Stimulated activated CD4-positive, alpha-beta T cell treated with anti-CD3 and anti-CD28 coated beads, Interleukin-4, amount 100 ng/mL, for 1 hour (primary cell): ENCODE measurements at places on chromosomes 2 and 18.

DNA sequence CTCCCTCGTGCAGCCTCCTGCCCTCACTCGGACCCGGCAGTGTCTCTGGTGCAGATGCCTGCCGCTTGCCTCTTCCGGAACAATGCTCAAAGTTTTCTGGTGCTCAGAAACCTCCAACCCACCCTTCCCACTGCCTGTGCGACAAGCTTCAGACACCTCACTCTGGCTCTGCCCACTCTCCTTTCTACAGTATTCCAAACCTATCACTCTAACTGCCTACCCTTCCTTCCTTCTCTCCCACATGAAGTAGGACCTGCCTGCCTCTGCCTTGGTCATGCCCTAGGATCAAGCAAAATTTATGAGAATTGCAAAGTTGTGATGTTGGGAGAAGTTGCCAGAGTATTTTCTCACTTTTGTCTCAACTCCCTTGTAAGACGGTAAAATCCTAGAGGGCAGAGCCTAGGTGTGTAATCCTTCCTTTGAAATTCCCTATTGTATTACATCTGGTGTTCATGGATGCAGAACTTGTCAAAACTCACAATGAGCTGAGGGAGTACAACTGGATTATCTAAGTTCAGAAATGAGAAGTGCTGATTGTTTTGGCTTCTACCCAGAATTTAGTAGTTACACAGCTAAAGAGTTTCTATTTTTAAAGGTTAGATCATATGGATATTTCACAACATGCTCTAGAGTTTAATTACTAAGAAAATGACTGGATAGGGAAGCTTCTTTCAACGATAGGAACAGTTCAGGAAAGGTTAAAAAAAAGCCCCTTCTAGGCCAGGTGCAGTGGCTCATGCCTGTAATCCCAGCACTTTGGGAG, 7.2 kb downstream of the NPC1 start:
- DNase-seq = no peak

- DNase-seq = no peak
These were observed 159.3 kb downstream of the CYRIA start for GRCh38 chr2:16506366-16506765.

DNA sequence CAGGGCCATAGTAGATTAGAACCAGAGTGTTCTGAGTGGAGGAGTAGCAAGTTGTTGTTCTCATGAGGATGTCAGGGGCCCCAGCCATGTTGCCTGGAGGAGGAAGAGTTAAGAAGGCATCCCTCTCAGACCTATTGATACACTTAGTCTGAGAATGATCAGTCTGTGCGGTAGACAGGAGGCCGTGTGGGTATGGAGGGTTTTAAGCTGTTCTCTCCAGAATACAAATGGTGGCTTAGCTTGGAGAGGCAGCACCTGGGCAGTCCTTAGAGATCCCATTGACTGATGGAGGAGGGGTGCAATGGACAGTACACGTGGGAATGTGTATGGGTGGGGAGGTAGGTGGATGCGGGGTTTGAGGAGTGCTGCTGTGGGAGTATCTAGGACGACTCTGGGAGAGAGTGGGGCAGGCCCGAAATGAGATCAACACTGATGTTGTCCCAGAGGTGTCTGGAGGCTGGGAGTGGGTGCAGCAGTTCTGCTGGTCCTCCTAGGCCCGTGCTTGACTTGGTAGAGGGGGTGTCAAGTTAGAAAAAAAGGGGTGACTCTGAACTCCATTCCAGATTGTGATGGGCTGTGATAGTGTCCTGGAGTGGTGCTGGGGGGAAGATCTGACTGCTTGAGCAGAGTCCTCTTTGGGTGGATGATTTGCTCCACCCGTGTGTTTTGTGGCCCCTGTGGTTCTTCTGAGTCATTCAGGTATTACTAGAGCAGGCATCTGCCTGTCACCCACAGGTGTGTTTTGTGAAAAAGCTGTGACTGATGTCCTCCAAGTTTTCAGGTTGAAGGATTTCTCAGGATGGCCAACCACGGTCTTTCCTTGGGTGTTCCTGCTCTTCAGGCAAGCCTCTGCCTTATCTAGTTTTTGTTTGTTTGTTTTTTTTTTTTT, 44.7 kb downstream of the C2orf42 start:
- DNase-seq = no peak

DNA sequence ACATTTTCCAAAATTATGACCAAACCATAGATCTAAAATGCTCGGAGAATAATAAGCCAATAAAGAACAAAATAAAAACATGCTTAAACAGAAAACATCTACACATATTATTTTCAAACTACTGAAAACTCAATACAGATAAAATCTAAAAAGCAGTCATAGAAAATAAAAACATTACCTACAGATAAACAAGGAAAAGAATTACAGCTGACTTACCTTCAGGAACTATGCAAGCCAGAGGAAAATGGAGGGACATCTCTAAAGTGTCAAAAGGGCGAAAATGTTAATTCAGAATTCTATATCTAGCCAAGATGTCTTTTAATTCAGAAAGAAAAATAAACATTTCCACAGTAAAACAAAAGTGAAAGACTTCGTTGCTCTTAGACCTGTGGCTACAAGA, 112.9 kb upstream of the GYPC start:
- no peak for DNase-seq

GRCh38 chr2:151098841-151099240, 162.8 kb downstream of the RBM43 start:
- no peak for DNase-seq

- DNase-seq = no peak
These were observed 55.2 kb upstream of the TRIB2 start for GRCh38 chr2:12661489-12661888.

DNA sequence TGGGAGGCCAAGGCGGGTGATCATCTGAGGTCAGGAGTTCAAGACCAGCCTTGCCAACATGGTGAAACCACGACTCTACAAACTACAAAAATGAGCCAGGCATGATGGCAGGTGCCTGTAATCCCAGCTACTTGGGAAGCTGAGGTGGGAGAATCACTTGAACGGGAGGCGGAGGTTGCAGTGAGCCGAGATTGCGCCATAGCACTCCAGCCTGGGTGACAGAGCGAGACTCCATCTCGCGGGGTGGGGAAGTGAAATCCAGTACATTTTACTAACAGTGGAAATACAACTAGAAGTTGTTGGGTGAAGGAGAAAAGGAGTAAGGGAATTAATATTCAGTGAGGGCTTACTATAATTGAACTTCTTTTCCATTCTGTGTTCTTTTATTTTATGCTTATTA, 13.2 kb upstream of the ENOSF1 start:
- no peak for DNase-seq

DNA sequence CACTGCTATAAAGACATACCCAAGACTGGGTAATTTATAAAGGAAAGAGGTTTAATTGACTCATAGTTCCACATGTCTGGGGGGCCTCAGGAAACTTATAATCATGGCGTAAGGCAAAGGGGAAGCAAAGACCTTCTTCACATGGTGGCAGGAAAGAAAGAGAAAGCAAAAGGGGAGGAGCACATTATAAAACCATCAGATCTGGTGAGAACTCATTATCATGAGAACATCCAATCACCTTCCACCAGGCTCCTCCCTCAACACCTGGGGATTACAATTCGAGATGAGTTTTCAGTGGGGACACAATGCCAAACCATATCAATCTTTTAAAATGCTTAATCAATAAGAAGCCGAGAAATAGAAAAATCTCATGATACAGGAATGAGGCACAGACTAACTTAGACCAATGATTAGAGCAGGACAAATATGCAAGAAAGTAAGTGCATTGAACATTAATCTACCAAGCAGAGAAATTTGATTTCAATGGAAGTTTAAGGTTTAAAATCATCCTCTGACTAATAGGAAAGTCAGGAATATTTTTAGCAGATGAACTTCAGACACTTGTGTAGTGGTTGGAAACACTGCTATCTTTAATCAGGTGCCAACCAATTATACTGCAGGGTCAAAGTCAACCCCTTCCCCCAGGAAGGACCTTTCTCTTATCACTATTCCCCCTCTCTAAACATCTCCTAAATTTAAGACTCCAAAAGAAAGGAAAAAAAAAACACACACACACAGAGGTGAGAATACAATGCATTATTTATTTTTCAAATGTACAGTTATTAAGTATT, 259.2 kb downstream of the IRS1 start:
- DNase-seq = no peak

- no peak for DNase-seq
These were observed 121.5 kb upstream of the PXDN start for GRCh38 chr2:1865716-1866234.

DNA sequence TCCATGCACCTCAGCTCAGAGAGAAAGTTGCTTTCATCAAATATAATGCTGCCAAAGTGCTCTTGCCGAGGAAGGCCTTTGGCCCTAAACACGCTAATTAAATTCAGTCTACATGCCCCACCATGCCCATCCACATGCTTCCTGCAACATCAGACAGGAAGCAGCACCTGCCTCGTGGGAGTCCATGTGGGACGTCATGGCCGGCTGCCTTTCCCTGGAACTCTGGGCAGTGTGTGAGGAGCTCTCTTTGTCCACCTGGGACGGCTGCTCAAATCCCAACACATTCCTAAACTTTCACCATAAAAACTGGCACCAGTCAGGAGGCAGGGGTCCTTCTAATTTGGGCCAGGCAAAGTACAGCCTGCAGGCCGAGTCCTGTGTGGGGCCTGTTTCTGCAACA, 23.1 kb downstream of the FAM178B start:
- no peak for DNase-seq

DNA sequence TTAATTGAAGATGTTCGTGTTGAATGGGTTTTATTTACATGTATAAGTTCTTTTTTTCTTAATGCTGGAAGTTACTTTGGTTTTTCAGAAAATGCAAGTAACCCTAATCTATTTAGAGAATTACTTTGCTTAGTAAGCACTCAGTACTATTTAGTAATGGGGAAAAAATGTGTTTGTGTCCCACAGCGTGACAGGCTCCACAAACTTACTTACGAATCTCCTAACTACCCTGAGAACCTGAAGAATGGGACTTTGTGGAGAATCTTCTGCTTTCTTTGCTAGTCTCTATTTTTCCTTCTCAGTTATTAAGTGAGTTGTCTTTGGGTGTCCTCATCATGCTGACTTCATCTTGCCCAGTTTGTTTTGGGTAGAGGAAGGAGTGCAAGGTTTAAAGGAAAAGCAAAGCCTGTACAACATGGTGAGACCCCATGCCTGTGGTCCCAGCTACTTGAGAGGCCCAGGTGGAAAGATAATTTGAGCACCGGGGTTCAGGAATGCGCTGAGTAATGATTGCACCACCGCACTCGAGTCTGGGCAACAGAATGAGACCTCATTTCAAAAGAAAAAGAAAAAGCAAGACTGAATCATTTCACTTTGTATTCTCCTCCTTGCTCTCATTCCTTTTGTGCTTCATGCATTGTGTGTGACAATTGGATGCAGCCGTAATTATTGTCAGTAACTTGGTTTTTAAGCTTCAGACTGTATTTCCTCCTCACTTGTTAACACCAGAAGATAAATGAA, 10.2 kb downstream of the NEDD4L start:
- DNase-seq = no peak

DNA sequence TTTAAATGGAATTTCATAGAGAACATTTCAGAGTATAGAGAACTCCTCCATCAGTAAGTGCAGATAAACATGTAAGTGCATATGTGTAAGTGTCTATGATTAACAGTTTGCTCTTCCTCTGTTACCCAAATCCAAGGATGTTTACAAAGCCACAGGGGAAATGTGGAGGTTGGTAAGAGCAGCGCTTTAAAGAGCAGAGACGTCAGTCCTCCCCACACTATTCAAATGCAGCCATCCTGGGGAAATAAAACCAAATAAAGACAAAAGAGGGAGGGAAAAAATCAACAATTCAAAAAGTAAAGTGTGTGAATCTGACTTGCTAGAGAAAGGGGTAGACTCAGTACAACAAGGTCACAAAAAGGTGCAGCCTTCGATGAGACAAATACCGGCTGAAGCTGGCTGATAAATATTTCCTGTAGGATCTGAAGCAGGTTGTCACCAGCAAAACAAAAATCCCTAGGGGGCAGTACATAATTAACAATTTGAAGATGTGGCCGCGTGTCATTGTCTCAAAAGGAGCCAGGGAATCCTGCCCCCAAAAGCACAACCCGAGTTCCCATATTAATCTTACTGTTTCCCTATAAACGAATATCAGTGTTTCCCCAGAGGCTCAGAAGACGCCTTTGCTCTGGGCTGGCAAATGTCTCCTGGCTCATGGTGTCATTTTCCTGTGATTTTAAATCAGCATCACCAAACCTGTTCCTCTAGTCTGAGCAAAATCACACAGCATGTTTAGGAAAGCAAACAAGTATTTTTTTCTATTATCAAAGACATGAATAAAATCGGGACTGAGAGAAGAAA, 216.5 kb downstream of the CDCA7 start:
- no peak for DNase-seq

GRCh38 chr2:84858123-84858522, 22.8 kb downstream of the TRABD2A start:
- no peak for DNase-seq

- DNase-seq = no peak
These were observed 9.5 kb upstream of the KLHL29 start for GRCh38 chr2:23375448-23375847.

- no peak for DNase-seq
These were observed 164.1 kb downstream of the MBD5 start for GRCh38 chr2:148184976-148185375.

DNA sequence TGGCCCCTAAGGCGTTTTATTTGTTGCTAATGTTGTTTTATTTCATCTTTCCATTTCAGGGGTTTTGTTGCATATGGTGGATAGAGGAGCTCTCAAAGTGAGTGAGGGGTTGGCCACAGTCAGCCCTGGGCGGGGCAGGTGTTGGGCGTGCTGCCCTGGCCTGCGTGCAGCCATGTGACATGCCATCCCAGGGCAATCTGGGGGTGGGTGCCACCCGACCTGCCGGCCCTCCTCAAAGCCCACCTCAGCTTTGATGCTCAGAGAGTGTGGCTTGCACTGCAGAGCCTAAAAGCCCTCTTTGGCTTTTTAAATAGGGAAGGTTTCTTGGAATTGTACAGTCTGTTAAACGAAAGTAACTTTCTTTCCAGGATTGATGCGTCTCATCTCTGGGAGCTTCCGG, 18.4 kb downstream of the TSHZ1 start:
- no peak for DNase-seq

DNA sequence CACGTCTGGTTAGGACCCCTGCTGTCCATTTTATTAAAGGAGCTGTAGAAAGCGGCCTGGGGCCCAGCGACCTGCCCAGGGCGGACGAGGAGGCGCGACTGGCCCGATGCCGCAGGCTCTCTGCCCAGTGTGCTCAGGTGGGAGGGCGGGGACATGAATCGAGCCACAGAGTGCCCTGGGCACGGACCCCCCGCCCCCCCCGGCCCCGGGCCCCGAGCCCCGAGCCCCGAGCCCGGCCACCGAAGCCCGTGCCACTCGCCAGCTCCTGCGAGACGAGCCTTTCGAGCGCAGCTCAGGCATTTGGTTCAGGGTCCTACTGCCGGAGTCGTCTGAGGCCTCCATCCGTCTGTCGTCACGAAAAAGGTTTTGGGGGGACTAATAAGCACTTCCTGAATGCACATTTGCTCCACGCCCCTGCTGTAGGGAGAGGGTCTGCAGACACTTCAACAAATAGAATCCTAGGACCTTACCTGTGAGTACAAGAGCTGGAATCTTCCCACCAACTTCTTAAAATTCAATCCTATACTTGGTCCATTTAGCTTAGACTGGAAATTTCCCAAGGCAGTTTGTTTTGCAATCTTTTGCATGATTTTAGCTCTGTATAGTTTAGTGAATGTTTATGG, 602 bp upstream of the ADAM17 start:
- no peak for DNase-seq
